ENCODE measurements at places on chromosomes 12 and 14. TPM values are rescaled to one million over a fixed set of nuclear protein-coding genes. Genes with fewer than 3 reads are reported as not detected.

The CCDC88C gene
- total RNA-seq, result 3.6 TPM

The PTGDR gene
- total RNA-seq, result 0.89 TPM

The BHLHE41 gene
- 34.5 TPM for total RNA-seq

The MSRB3 gene
- 148 TPM for total RNA-seq

The TAS2R20 gene
- 0.46 TPM for total RNA-seq

The NCOR2 gene
- 134 TPM for total RNA-seq

The AICDA gene
- total RNA-seq, result 0.08 TPM

The TMTC1 gene
- 33.8 TPM for total RNA-seq

The AMN gene
- total RNA-seq, result 0.14 TPM

DNA sequence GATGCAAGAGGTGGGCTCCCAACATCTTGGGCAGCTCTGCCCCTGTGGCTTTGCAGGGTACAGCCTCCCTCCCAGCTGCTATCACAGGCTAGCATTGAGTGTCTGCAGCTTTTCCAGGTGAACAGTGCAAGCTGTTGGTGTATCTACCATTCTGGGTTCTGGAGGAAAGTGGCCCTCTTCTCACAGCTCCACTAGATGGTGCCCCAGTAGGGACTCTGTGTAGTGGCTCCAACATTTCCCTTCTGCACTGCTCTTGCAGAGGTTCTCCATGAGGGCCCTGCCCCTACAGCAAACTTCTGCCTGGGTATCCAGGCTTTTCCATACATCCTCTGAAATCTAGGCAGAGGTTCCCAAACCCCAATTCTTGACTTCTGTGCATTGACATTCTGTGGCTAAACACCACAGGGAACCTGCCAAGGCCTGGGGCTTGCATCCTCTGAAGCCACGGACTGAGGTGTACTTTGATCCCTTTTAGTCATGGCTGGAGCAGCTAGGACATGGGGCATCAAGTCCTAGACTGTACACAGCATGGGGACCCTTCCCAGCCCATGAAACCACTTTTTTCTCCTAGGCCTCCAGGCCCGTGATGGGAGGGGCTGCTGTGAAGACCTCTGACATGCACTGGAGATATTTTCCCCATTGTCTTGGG is 24.0 kb upstream of the SLC38A1 start:
- DNase-seq, result no peak

DNA sequence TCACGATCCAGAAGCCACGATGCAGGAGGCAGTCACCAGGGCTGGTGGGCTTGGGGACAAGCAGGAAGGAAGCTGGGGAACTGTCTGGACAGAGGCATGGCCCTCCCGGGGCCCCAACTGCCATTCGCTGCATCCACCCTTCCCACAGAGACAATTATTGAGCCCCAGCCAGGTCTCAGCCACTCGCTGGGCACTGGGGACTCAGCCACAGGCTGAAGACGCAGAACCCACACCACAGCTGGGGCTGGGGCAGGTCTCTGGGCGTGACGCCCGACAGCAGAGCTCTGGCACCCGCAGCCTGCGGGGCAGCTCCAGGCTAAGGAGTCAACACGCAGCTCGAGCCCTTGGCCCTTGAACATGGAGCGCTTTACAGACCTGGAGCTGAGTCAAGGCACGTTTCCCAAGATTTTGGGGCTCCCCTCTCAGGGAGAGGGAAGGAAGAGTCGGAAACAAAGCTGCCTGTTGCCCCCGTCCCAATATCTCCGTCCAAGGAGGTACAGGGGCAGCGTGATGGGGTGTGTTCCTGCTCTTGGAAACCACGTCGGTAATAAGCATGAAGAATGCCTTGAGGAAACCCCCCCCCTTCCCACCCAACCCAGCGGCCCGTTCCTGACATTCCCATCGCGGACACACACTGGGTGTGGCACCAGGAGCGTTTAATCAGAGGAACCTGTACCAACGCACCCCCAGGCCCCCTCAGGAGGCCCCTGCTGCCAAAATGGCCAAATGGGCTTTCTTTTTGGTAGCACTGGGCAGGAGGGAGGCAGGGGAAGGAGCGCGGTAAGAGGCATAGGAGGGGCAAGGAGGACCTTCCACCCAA is 6.7 kb downstream of the RIMBP2 start:
- DNase-seq, result no peak

DNA sequence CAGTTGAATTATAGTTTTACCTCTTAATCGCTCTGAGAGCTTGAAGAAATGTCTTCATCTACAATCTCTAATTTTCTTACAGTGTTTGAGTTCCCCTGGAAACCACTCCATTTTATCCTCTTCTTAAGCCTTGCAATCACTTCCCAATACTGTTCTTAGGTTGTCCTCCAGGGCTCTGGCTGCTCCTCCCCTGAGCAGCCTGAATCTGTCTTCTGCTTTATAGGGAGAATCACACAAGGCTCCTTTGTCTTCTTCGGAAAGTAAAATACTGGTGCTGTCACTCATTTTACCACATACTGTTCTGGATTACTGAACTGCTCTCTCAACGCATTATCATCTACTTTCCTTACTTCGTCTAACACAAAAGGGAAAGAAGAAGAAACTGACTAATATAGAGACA is 133.7 kb downstream of the MDGA2 start:
- DNase-seq, result no peak

DNA sequence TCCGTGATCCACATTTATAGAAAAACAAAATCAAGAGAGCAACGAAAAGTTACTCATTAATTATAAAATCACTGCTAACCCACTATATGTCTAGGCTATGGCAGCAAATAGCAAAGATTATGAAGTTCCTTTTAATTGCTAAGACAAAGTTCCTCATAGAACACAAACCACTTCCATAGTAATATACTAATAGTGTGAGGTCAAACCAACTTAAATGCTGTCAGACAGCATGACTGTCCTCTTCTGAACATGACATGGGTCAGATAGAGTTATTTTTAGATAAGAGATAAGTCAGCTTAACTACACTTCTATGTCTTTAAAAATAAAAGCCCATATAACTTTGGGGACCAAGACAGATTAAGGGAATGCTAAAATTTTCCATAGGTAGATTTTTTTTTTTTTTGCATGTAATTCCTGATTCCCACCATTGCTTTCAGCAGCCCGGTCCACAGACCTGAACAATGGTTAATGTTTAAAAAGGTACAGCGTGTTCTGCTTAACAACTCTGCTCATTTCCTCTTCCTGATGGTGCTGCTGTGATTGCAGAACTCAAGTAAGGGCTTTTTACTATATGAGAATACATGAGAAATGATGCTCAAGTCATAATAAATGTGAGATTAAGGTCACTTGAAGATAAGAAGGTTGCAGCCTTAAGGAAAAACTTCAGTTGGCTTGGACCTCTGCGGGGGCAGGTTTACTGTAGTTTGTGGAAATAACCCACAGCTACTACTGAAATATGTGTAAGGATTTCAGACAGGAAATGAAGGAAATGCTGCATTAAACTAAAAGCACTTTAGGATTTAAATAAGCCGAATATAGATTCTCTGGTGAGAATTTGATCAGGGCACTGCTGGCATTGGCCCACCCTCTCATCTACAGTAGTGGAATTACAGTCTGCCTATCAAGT is 37.7 kb upstream of the DUSP6 start:
- DNase-seq, result no peak

- DNase-seq, result no peak
Observed at GRCh38 chr14:68362846-68363245, 430.0 kb downstream of the ZFP36L1 start.

DNA sequence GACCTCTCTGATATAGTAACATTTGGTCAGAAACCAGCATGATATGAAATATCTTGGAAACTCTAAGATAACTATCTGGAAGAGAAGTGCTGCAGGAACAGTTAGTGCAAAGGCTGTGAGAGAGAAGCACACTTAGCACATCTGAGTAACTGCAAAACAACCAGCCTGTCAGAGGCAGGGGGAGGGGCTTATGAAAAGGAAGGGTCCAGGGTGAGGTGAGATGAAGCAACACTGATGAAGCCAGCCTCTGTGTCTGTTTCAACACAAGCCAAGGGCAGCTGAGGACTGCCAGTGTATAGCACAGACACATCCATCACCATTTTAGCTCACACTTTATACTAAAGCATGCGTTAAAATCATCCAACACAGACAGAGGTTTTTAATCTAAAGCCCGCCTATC is 37.4 kb upstream of the OVCH1 start:
- DNase-seq, result no peak

GRCh38 chr12:47812797-47813510 is 6.7 kb downstream of the HDAC7 start:
- DNase-seq, result peak; percentile 93

- DNase-seq, result no peak
Observed at GRCh38 chr12:69036533-69036932, 103.6 kb upstream of the CPM start.

GRCh38 chr12:57590864-57591781 is at the start of gene PIP4K2C:
TSS of gene PIP4K2C (plus strand) at chr12:57591192. CDS start at chr12:57591290, 98 bp downstream.
- peak; percentile 93 for DNase-seq

DNA sequence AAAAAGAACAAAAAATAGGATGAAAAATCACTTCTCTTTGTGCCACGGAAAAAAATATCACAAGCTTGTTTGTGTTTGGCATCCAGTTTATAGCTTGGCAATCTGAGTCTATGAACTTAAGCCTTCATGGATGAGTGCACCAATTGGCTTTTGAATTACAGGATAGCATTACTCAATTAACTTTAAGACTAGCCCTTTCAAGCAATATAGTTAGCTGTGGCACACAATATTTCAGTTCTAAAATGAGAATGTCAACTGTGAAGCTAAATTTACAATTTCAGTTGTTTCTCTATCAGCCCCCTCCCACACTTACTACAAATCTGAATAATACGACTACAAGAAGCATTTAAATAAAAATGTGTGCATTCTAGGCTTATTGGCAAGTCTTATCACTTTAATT is 8.3 kb downstream of the RERG start:
- DNase-seq, result no peak

GRCh38 chr12:38138225-38139221 is 178.1 kb upstream of the ALG10B start:
- no peak for DNase-seq

DNA sequence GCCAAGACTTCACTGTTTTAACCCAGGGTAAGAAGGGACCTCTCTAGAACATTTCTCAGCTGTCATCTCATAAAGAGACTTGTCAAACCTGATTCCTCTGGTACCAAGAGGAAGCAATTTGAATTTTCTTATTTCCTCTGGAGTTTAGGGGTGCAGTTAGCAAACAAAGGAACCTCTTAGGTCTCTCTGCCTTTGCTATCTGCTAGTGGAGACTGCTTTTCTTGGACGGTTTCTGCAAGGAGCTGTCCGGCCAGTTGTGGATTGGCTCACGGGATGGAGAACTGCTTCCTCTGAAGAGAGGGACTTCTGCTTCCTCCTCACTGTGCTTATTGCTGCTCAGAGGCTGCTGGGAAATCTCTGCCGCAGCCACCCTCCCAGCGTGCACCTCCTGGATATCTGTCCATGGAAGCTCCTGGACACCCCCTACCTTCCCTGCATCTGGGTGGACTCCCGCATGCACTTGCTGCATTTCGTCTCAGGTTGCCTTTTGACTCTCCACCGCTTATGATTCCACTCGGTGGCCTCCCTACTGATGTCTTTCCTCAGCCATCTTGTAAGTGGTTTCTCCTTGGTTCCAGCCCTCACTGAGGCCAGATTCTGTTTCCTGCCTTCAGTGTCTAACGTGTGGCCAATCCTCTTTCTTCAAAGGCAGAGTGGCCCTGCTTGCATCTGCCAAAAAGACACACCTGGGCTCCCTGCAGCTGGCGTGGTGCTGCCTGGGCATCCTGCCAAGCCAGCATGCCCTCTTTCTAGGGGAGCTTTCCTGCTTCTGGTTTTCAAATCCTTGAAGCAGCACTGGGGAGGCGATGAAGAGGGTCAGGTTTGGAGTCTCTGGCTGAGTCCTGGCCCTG is 187.3 kb downstream of the CHST11 start:
- no peak for DNase-seq

DNA sequence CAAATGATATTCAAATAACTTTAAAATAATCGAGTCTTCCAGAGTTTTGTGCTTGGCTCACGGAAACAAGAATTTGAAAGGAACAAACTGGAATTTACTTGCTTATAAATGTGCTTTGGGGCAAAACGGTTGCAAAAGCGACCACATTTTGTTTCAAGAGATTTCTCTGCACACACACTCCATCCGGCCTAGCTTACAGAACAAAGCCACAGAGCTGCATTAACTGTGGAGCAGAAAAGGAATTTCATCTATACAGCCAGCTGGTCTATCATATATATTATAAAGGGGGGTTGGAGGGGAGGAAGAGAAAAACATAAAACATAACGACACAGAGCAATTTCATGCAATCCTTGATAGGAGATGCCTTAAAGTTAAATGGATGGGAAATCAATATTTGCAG is 153.0 kb downstream of the MYRFL start:
- DNase-seq, result no peak

GRCh38 chr12:30111719-30112118 is 328.0 kb upstream of the TMTC1 start:
- DNase-seq, result no peak

DNA sequence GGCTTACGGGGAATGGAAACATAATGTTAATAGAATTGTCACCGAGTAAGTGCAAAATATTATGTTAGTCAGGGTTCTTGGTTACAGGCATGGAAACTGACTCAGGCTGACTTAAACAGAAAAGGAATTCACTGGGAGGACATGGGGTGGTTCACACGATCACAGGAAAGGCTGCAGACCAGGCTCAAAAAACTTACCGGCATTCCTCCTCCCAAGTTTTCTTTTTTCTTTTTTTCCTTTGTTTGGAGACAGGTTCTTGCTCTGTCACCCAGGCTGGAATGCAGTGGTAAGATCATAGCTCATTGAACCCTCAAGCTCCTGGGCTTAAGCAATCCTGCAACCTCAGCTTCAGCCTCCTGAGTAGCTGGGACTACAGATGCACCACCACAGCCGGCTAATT is 11.9 kb upstream of the UBE2N start:
- no peak for DNase-seq

DNA sequence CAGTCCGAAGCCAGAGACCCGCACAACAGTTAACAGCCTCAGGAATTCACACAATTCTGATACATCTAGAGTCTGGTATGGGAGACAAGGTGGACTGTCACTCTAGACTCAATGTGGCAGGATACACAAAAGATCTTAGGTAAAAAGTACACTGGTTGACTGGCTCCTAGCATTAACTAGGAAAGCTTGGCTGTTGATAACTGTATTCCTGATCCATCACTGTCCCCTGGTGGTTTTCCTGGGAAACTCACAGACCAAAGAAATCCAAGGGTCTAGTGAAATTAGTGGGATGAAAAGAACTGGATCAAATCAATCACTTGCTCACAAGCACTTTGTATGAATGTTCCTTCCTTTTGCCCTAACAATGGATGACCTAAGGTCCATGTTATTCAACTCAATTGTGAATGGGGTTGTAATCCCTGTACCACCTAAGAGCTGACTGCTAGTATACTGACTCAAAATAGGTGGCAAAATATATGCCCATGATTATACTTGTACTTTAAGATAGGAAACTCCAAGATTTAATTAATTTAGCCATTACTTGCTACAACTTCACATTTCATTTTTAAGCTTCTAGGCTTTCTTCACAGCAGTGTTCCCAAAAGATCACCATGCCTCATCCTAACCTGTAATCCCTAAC is 14.0 kb downstream of the NPC2 start:
- no peak for DNase-seq

DNA sequence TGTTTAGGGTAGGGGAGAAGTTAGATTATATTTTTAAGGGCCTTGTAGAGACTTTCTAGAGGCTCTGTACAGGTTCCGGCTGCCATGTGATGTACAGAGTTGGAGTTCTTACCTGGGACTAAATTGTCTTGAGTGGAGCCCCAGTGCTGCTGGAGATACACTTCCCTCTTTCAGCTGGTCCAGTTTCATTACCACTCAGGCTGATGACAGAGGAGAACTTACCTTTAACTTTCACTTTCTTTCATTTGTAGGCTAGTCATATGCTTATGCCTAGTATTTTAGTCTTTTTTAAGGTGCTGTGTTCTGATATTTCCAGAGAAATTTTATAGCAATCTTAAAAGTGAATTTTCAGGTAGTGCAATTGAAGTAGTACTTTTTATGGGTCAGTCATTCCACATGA is 117.3 kb downstream of the ERC1 start:
- DNase-seq, result no peak

- DNase-seq, result no peak
Observed at GRCh38 chr12:95203487-95204030, 13.7 kb downstream of the FGD6 start.

Data from Right ventricle myocardium inferior (tissue), 1 donor.